Activated CD4-positive, alpha-beta memory T cell treated with anti-CD3 and anti-CD28 coated beads for 36 hours (primary cell): ENCODE measurements at places on chromosomes 7 and 10. TPM values are rescaled to one million over a fixed set of nuclear protein-coding genes. Genes with fewer than 3 reads are reported as not detected.

DNA sequence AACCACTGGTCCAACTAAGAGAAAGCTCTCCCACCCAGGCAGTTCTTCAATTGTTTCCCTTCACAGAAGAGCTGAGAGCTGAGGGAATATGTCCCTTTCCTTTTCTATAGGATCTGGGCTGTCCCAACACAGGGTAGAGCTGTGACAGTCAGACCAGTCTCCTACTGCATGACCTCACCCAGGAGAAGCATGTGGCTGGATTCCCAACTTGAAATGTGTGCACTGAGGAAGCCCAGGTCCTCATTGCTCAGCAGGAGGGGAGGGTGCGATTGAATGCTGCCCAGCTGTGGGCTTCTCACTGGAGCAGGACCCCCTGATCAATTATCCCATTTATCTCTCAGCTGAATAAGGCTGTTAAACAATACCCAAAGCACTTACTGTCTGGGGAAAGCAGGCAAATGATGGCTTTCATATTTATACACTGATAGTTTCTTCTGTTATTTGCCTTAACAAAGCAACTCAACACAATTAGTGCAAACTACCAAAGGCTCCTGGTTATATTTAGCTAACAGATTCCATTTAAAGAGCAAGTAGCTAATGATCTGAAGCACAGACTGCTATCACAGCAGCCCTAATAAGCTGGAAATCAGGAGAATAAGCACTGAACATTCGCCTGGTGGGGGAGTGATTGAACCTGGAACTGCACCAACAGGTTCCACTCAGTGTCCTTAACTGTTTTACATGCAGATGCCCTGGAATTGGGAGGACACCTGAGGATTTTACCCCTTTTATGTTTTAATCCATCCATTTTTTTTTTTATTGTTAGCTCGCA, 508.8 kb downstream of the CCSER2 start:
- no peak overlapping the region for H3K27ac ChIP-seq
- H3K4me1 ChIP-seq, result no peaks in the 10 kb centered on the region
- no peaks in the 10 kb centered on the region for H3K36me3 ChIP-seq

The HPSE2 gene
- total RNA-seq, result not detected

GRCh38 chr10:133276100-133276434, 601 bp downstream of the ADAM8 start:
- DNase-seq, result no peak
- peaks cover 25% of the 10 kb centered on the region for H3K36me3 ChIP-seq
- peak overlapping the region; percentile 93 for H3K27ac ChIP-seq
- no peaks in the 10 kb centered on the region for H3K27me3 ChIP-seq
- H3K4me1 ChIP-seq, result peaks cover 28% of the 10 kb centered on the region

The SLC26A5 gene
- not detected for total RNA-seq

DNA sequence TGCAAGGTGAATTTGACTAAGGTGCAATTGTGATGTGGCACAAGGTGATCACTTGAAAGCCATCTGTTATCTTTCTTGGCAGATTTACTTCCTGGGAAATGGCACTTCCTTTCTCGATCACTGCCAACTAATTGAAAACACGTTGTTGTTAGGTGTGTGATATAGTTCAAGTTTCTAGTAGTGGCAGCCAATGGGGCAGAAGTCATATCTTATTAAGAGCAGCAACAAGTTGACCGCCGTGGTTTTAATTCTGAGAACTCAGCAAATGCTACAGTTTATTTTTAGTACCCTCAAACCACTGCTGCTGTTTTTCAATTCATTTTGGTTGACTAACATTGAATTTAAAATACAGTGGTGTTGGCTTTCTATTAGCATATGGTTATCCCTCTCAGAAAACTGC, 1.6 kb downstream of the CHN2 start:
- H3K36me3 ChIP-seq, result no peaks in the 10 kb centered on the region
- no peak overlapping the region for H3K27ac ChIP-seq
- H3K4me3 ChIP-seq, result no peak overlapping the region
- peaks cover 30% of the 10 kb centered on the region for H3K27me3 ChIP-seq

DNA sequence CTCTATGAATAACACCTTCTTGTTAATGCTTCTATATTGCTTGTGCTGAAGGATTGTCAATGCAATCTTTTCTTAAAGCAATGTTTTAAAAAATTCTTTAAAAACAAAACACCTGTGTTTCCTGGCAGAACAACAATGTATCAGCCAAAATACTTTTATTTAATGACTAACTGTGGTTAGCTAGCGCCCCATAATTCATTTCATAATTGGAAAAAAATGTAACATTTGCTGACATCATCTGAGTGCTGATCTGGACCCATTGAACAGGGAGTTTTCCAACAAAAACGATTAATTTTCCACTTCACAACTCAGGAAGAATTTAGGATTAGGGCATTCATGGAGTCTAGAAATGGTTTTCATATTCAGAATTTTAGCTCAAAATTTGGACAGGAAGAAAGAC, 137.6 kb upstream of the CDK6 start:
- peaks cover 7% of the 10 kb centered on the region for H3K36me3 ChIP-seq
- peaks cover 19% of the 10 kb centered on the region for H3K4me1 ChIP-seq
- no peak overlapping the region for H3K4me3 ChIP-seq
- H3K27me3 ChIP-seq, result no peaks in the 10 kb centered on the region
- DNase-seq, result no peak
- H3K27ac ChIP-seq, result no peak overlapping the region

GRCh38 chr10:21527598-21528235, 2.2 kb upstream of the SKIDA1 start:
- peak overlapping the region; percentile 74 for H3K27ac ChIP-seq
- H3K27me3 ChIP-seq, result peaks cover 2% of the 10 kb centered on the region
- peak overlapping the region; percentile 72 for H3K4me3 ChIP-seq
- H3K36me3 ChIP-seq, result no peaks in the 10 kb centered on the region

- no peaks in the 10 kb centered on the region for H3K36me3 ChIP-seq
- H3K27ac ChIP-seq, result no peak overlapping the region
- peaks cover 2% of the 10 kb centered on the region for H3K4me1 ChIP-seq
- H3K4me3 ChIP-seq, result no peak overlapping the region
- DNase-seq, result no peak
- peaks cover 2% of the 10 kb centered on the region for H3K27me3 ChIP-seq
Observed at GRCh38 chr7:43847496-43847895, 21.8 kb downstream of the MRPS24 start.

GRCh38 chr10:59799421-59799820, 46.2 kb upstream of the MRLN start:
- H3K27ac ChIP-seq, result no peak overlapping the region
- peaks cover 73% of the 10 kb centered on the region for H3K36me3 ChIP-seq
- H3K4me3 ChIP-seq, result no peak overlapping the region
- H3K27me3 ChIP-seq, result no peaks in the 10 kb centered on the region

GRCh38 chr10:7787150-7787856, 490 bp downstream of the KIN start:
- no peak overlapping the region for H3K4me3 ChIP-seq
- peaks cover 20% of the 10 kb centered on the region for H3K36me3 ChIP-seq
- H3K27ac ChIP-seq, result no peak overlapping the region
- no peaks in the 10 kb centered on the region for H3K27me3 ChIP-seq
- peak; percentile 43 for DNase-seq

- peaks cover 11% of the 10 kb centered on the region for H3K36me3 ChIP-seq
- H3K4me1 ChIP-seq, result no peaks in the 10 kb centered on the region
- H3K4me3 ChIP-seq, result no peak overlapping the region
Observed at GRCh38 chr7:30824821-30825720, 53.9 kb downstream of the MINDY4 start.

- H3K27me3 ChIP-seq, result peaks cover 15% of the 10 kb centered on the region
- H3K4me3 ChIP-seq, result peak overlapping the region; percentile 10
- peak overlapping the region; percentile 35 for H3K27ac ChIP-seq
- H3K4me1 ChIP-seq, result peaks cover 42% of the 10 kb centered on the region
- no peaks in the 10 kb centered on the region for H3K36me3 ChIP-seq
Observed at GRCh38 chr10:89163265-89163995, 43.7 kb downstream of the CH25H start.

GRCh38 chr10:117754770-117755658, 212.5 kb downstream of the EMX2 start:
- no peaks in the 10 kb centered on the region for H3K4me1 ChIP-seq
- no peaks in the 10 kb centered on the region for H3K36me3 ChIP-seq
- no peak for DNase-seq
- peaks cover 7% of the 10 kb centered on the region for H3K27me3 ChIP-seq
- H3K4me3 ChIP-seq, result no peak overlapping the region
